SK-MEL-5 (cell line): ENCODE measurements at places on chromosomes 13 and 19. TPM values are rescaled to one million over a fixed set of nuclear protein-coding genes. Genes with fewer than 3 reads are reported as not detected.

CNFN gene
- 0.77 TPM in 1 of 2 replicates, not detected in the other for total RNA-seq

DNA sequence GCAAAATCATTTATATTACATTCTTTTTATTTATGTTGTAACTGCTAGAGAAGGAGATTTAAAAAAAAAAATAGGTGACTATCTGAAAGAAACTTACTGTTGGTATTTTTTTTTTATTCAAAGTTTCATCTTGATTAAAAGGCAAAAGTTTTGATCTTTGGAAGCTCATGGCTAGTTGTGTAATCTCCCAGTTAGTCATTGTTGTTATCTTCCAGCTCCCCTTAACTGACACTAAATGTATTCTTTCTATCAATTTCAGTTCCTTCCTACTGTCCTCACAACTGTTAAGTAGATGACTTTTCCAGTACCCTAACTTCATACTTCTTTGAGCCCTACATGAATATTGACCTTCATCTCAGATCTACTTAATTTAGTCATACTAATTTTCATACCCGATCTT is 71.1 kb downstream of the PIBF1 start:
- DNase-seq: no peak

DNA sequence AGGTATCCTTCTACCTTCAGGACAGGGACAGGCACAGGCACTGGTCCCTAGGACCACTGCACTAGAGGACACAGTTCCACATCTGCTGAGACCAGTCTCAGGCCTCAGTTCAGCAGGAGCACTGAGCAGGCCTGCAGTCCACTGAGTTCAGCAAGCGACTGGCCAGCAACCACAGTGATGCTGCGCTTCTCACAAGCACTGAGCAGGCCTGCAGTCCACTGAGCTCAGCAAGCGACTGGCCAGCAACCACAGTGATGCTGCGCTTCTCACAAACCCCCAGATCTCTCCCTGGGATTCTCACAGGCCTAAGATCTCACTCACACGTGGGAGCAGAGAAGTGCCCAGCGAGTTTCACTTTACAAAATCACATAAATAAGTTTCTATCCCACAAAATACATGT is 140.6 kb downstream of the IRS2 start:
- no peak for DNase-seq

- DNase-seq: no peak
These were observed 1161.3 kb downstream of the SLITRK1 start for GRCh38 chr13:82720986-82721385.

DNA sequence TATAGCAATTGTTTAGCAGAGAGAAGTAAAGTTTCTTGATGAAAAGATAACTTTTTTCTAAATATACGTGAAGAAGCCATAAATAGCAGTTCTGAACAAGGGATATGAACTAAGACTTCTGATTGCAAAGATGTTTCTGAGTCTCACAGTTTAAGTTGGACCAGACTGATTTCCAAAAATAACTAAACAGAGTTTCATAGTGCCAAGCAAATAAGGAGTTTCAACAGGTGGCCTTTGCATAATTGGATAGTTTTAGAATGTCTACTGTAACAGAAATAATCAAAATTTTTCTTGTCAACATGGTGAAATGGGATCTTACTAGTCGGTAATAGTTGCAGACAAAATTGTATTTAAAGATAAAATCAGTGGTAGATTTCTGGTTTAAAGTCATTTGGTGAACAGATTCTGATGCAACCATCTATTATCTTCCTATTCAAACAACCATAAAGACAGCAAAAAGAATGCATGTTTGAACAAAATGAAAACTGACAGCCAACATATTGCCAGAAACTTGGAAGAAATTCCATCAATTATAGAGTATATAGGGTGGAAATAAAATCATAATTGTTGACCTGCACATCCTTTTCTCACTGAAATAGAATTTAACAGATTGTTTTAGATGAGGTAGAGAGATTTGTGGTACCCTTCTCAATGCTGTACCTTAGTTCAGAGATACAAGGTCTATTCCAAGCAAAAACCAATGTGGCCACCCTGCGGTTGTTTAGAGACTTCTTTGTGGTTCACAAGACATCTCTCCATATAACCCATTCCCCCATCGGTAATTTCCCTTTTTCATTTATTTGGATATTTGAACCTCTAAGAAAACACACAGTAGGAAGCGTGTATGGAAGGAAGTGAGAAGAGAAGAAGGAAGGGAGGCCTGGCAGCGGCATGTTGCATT is 275.3 kb downstream of the COG6 start:
- DNase-seq: no peak

MARK4 gene
- total RNA-seq: 7.2 and 7.7 TPM in 2 replicates

DNA sequence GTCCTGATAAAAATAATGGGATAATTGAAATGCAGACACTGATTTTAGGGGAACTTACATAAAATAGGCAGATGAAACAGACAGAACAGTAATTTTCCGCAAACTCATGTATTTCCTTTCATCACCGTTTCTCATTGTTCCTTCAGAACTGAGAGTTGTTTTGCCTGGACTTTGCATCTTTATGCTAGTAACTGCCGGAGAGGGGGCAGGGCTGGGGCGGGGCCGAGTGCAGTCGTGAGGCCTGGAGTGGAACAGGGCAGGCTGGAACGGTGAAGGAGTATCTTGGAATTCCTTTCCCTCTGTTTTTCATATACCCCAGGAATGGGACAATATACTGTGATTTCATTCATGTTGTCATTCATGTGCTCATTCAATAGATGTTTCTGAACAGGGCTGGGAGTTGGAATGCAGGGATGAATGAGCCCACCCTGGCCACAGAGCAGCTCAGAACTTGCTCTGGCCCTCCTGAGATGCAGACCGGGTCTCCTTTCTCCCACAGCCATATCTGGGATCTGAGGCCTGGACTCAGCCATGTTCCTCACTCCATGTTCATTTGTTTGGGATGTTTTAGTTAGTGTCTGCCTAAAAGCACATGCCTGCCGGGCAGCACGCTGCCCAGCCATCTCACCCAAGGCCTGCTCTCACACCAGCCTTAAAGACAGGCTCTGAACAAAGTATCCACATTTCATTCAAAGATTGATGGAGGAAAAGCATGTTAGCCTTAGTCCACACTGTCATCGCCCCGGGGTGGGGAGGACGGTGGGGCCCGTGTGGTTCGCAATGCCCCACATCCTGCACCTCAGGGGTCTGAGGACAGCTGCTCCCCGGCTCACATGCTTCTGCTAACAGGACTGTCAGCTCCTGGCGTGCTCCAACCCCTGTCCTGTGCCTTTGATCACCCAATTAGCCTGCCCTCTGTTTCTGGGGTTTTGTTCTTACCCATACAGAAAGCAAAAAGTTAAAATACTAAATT is 92.9 kb downstream of the SOX1 start:
- DNase-seq: no peak

DNA sequence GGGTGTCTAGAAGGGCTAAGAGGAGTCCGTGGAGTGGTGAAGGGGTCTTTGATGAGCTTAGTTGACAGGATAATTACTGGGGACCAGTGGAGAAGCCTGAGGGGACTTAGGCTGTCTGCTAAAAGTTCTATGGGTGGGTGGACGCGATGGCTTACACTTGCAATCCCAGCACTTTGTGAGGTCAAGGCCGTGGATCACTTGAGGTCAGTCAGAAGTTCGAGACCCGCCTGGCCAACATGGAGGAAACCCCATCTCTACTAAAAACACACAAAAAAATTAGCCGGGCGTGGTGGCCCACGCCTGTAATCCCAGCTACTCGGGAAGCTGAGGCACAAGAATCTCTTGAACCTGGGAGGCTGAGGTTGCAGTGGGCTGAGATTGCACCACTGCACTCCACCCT is 2.8 kb upstream of the GSK3A start:
- DNase-seq: no peak

DNA sequence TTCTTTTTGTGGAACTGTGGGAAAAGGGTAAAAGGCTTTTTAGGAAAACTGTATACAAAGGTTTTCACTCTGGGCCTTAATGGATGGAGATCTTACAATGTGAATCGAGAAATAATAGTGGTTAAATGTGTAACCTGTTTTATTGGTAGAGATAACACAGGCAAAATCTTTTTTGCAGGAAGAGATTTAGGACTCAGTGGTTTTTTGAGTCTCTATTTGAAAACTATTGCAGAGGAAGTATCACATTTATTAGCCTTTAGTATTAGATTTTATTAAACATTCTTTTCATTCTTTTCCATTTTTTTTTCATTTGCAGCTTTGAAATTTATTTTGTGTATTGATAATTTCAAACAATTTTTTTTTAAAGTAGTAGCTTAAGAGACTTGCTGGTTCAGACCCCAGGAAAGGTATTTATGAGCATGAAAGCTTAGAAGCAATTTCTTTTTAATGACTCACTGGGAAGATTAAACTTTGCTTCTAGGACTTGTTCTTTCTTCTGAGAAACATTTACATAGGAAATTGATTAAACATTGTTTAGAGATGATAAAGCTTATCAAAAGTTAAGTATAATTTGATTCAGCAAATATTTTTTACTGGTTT is 10.5 kb downstream of the KLF5 start:
- no peak for DNase-seq

PBX4 gene
- 0.34 and 0.96 TPM in 2 replicates for total RNA-seq

DNA sequence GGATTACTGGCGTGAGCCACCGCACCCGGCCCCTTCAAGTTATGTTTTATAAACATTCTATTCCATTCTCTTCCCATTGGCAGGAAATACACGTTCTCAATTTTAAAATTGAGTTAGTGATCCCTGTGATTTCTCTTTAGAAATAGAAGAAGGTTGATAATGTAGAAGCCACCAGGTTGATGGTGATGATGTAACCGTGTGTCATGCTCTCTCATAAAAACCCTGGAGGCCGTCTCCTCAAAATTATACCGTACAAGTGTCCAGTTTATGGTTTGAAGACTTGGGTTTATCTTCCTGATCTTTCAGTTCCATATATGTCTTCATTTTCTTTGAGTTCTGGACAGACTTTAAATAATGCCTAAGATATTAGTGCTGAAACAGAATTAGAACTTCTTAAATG is 32.2 kb downstream of the COG3 start:
- no peak for DNase-seq

DPF1 gene
- 1.7 and 2.5 TPM in 2 replicates for total RNA-seq

CDC42EP5 gene
- 0.26 and 0.43 TPM in 2 replicates for total RNA-seq

SMG9 gene
- total RNA-seq: 16.3 and 21.1 TPM in 2 replicates

SMAD9 gene
- 6.9 and 8.6 TPM in 2 replicates for total RNA-seq

DNA sequence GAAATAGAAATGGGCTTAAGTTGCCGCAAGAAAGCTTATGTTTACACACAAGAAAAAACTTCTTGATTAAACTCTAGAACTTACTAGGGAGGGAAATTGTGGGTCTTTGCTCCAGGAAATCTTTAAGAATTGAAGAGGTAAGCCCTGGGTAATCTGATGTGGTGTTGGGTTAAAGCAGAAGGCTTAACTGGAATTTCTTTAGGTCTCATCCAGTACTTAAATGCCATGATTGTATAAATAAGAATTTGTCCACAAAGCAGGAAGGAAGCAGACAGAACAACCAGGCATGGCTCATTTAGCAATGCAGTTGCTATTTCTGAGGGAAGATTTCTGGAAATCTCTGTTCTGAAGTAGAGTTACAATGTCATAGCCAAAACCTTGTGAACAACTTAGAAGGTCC is 360.4 kb downstream of the KLF5 start:
- DNase-seq: no peak

NBEA gene
- total RNA-seq: 7.6 and 7.8 TPM in 2 replicates

DNA sequence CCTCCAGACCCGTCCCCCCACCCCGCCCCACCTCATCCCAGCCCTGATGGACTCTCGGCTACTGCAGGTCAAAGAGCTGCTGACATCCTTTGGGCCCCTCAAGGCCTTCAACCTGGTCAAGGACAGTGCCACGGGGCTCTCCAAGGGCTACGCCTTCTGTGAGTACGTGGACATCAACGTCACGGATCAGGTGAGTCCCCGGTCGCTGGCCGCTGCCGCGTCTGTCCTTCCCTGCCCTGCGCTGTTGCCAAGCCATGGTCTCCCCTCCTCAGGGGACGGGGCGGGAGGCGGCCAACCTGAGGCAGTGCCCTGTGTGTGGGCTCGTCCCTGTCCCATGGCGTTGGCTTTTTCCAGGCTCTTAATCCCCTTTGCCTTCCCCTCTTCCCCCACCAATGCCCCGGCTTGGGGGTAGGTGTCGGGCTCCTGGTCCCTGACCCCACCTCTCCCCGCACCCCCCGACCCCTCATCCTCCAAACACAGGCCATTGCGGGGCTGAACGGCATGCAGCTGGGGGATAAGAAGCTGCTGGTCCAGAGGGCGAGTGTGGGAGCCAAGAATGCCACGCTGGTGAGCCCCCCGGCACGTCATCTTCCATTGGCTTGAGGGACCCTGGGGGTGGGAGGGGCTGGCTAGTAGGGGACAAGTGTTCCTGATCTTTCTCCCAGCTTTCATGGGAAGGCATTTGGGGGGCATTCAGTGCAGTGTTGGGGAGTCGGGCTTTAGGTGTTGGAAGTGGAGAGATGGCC is 6.2 kb upstream of the EPN1 start:
- no peak for DNase-seq

DNA sequence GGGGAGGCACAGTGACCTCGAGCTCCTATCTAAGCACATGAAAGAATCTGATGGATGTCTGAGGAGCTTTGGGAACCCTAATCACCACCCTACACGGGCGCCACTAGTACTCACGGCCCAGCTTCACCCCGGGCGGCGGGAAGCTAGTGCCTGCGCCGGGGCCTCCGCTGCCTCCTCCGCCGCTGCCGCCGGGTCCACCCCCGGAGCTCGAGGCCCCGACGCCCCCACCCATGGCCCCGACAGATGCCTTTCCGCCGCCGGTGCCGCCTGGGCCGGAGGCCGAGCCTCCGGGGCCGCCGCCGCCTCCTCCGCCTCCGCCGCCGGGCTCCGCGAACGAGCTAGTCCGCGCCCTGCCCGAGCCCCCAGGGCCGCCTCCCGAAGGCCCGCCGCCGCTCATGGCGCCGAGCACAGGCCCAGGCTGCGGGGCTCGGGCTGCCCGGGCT is 312 bp downstream of the GSK3A start:
- no peak for DNase-seq

ATP4B gene
- total RNA-seq: not detected in 2 replicates

VAV1 gene
- total RNA-seq: not detected in 2 replicates

GRCh38 chr13:114339857-114340534 is 25.7 kb downstream of the CHAMP1 start:
- peak; percentile 83 for DNase-seq

DNA sequence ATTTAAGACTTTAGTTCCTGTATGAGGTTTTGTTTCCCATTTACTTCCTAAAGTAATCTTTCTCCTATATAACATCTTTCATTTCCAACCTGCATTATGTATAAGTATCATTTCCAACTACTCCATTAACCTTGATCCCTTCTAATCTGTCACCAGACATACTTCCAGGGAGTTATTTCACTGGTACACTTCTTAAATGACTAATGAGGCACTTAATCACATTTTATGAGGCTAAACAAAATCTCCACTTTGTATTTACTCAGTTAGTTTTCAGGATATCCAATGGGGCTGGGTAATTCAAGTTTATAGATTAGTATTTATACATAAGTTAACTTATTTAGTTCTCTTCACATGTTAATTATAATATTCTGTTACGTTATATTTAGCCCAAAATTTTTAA is 634.7 kb downstream of the PCDH17 start:
- DNase-seq: no peak

GRCh38 chr19:14553042-14553938 is 18.6 kb downstream of the NDUFB7 start:
- no peak for DNase-seq

- no peak for DNase-seq
These were observed 63.2 kb downstream of the CCDC70 start for GRCh38 chr13:51924756-51925544.

- no peak for DNase-seq
These were observed 10.4 kb upstream of the PDX1 start for GRCh38 chr13:27909378-27909777.

TEX101 gene
- total RNA-seq: not detected in 2 replicates

GRCh38 chr13:77521595-77522367 is 13.7 kb upstream of the SCEL start:
- DNase-seq: no peak
